ACHN (cell line): ENCODE measurements at places on chromosomes 16 and 17.
A peak's percentile ranks its signal among the peaks of the same experiment; 100 is the strongest.

DNA sequence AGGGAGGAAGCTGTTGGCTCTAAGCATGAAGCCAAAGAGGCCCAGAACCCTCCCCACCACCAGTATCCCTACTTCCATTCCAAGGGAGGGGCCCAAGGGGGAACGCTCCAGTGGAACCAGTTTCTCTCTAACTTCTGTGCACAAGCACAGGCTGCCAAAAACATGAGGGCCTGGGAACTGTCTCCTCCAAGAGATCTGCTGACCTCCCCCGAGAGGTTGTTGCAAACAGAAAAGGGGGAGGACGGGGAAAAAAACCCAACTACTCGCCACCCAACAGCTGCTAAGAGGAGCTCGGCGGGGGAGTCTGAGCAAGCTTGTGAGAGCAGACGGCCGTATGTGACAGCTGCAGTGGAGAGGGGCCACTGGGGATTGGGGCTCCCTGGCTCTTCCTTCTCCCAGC lies 15.7 kb upstream of the SLC35B1 start:
- no peak for DNase-seq

- no peak for DNase-seq
Measured at GRCh38 chr16:46844771-46845170, 13.8 kb upstream of the C16orf87 start.

DNA sequence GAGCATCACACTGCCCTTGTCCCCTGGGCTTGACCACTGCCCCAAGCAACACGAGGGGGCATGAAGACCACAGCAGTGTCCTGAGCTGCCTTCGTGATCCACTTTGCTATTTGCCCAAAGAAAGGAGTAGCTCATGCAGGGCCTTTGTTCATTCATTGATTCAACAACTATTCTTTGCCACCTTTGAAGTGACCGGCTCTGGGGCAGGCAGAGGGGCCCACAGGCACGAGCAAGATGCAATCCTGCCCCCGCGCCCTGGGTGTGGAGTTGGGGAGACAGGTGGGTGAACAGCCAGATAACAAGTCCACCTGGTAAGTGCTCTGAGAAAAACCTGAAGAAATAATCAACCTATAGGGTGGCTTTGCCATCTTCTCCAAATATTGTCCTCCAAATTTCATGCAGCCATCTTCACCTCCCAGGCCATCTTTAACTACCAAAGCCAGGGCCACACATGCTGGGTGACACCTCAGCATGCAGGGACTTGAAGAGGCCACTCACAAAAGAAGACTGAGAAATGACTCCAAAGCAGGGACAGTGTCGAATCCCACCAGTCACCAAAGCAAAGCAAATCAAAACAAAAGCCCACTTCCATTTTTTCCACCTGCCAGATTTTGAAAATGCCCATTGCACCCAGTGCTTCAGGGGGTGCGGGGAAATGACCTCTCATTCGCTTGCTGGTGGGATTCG lies 18.2 kb upstream of the RBFOX3 start:
- DNase-seq = no peak

DNA sequence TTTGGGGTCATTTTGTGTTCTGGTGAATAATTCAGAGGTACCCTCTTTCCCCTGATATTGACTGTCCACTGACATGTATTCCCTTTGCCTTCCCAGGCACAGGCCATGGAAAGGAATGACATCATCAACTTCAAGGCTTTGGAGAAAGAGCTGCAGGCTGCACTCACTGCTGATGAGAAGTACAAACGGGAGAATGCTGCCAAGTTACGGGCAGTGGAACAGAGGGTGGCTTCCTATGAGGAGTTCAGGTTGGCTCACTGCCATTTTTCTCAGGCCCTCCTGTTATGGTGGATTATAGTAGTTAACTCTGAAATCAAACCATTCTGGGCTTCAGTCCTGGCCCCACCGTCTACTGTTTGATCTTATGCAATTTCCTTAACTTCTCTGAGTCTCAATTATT lies 1.6 kb upstream of the EFTUD2 start:
- DNase-seq = peak; percentile 78

- peak; percentile 90 for DNase-seq
Measured at GRCh38 chr16:30996985-30997724, 12.1 kb downstream of the HSD3B7 start.

- DNase-seq = no peak
Measured at GRCh38 chr17:20207262-20207985, 198.3 kb downstream of the SPECC1 start.

GRCh38 chr17:45143767-45144198 lies 4.5 kb upstream of the HEXIM1 start:
- DNase-seq = no peak

GRCh38 chr17:81578038-81578441 lies 25.9 kb upstream of the FAAP100 start:
- DNase-seq = no peak

GRCh38 chr16:68037841-68038597 lies 14.9 kb downstream of the DUS2 start:
- DNase-seq = no peak

GRCh38 chr17:5115673-5116651 lies at the start of gene USP6:
Gene USP6 (plus strand): TSS chr17:5116032. CDS start chr17:5130368, 14,336 bp downstream.
- DNase-seq = no peak

- DNase-seq = no peak
Measured at GRCh38 chr17:48755356-48755755, 26.8 kb upstream of the HOXB13 start.

- DNase-seq = no peak
Measured at GRCh38 chr16:55534756-55535155, 25.9 kb downstream of the LPCAT2 start.

- no peak for DNase-seq
Measured at GRCh38 chr16:21116148-21116693, 34.4 kb downstream of the DNAH3 start.

- DNase-seq = no peak
Measured at GRCh38 chr17:3792481-3792880, 8.5 kb downstream of the ITGAE start.

- DNase-seq = no peak
Measured at GRCh38 chr17:72137161-72137560, 16.3 kb downstream of the SOX9 start.

DNA sequence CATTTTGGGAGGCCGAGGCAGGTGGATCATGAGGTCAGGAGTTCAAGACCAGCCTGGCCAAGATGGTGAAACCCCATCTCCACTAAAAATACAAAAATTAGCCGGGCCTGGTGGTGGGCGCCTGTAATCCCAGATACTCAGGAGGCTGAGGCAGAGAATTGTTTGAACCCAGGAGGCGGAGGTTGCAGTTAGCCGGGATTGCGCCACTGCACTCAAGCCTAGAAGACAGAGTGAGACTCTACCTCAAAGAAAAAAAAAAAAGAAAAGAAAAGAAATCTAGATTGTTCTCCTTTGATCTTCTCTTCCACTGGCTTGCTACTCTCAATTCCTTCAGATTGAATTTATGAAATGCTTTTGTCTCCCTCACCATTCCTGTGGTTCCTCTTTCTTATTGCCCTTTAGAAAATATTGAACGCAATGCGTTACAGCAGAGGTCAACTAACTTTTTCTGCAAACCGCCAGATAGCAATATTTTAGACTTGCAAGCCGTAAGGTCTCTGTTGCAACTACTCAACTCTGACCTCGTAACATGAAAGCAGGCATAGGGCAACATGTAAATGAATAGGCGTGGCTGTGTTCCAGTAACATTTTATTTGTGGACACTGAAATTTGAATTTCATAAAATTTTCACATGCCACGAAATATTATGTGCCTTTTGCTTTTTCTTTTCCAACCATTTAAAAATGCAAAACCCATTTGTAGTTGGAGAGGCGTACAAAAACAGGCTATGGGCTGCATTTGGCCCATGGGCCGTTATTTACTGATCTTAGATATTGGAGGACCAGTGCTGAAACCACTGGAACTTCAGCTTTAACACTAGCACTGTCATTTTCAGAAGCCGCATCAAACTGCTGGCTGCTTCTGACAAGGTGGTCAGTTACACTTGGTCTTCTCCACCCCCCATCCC lies 24.8 kb downstream of the PITPNC1 start:
- DNase-seq = no peak

GRCh38 chr17:45090711-45091110 lies 29.6 kb downstream of the NMT1 start:
- DNase-seq = no peak

DNA sequence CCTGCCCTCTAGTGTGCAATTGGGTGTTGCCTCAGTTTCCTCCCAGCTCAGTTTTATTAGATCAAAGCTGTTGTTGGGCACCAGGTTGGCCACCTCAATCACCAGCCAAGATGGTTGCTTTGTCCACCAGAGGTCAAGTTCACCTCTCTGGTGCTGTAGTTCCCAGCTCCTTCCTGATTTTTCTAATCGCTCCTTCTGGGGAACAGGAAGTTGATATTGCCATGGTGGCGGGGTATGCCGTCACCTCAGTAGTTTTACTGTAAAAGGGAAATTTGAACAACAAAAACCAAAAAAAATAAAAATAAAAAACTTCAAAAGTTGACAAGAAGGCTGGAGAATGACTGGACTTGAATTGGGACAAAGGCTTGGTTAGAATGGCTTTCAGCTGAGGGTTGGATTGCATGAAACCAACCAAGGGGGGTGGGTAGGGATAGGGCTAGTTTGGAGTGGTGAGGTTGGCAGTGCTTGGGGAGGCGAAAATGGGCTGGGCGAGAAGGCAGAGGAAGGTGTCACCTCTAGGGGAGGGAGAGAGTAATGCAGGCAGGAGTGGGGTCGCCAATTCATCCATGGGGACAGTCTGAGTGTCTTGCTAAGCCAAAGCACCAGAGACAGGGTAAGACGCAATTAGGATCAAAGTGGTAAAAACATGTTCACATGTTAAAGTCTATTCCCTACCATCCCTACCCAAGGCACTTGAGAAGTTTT lies 6.2 kb downstream of the EFNB3 start:
- no peak for DNase-seq

GRCh38 chr16:4384509-4384942 lies 12.9 kb downstream of the VASN start:
- DNase-seq = no peak

DNA sequence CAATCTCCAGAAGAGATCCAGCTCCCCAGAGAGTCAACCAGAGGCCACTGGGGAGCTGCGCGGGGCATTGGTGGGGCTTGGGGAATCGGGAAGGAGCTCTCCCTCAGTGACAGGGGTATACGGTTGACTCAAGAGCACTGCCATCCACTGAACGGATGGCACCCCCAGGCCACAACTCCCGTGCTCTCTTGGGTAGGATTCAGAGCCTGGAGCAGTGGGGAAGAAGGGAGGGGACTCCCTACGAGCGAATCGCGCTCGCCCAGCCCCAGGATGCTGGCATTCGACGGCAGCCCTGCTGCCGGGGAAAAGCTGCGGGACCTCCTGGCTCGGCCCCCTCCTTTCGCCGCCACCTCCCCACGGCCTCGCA lies 473 bp upstream of the TPPP3 start:
- no peak for DNase-seq

GRCh38 chr17:4701116-4701515 lies 2.8 kb downstream of the PELP1 start:
- DNase-seq = no peak

- DNase-seq = peak; percentile 57
Measured at GRCh38 chr17:3865176-3865575, 19.1 kb upstream of the NCBP3 start.

GRCh38 chr16:79334127-79334526 lies 266.4 kb downstream of the MAF start:
- peak; percentile 22 for DNase-seq

- no peak for DNase-seq
Measured at GRCh38 chr16:69193855-69194254, 6.9 kb downstream of the SNTB2 start.

DNA sequence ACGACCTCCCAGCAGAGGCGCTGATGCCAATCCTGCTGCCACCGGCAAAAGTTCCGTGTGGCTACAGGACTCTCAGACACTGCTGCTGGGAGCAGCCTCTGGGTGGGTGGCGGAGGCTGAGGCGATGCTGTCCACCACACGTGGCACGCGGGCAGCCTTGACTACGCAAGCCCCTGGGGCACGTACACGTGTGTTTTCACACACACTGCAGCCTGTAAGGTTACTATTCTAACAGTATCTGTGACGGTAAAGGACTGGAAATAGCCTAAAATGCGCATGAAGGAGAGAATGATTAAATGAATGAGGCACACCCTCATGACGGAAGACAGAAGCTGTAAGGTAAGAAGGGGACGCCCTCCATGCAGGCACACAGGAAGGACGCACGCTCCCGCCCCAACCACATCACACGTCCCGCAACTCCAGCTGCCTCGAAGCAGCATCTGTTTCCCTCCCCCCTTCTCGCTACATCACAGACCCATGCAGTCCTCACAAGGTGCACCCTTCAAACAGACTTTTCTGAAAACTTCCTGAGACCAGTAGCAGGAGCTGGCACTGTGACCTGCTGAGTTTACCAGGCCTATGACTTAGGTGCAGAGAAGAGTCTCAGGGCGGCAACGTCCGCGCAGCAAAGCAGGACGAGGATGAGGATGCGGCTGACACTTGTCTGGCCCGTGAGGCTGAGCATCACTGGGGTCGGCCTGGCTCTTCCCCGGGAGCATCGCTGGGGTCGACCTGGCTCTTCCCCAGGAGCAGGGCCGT lies 28.7 kb upstream of the FASN start:
- no peak for DNase-seq

DNA sequence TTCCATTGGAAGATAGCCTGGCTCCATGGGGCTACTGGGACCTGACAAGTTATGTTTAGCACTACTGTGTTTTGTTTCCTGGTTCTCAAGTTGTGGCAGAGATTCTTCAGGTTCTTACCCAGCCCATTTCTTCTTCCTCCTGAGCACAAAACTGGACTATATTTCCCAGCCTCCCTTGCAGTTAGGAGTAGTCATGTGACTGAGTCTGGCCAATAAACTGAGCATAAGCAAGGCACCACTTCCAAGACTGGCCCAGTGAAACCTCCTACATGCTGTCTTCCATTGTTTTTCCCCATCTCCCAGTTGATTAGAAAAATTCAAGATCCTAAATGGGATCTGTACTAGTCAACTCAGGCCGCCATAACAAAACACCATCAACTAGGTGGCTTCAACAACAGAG lies 28.2 kb upstream of the RBBP6 start:
- no peak for DNase-seq

DNA sequence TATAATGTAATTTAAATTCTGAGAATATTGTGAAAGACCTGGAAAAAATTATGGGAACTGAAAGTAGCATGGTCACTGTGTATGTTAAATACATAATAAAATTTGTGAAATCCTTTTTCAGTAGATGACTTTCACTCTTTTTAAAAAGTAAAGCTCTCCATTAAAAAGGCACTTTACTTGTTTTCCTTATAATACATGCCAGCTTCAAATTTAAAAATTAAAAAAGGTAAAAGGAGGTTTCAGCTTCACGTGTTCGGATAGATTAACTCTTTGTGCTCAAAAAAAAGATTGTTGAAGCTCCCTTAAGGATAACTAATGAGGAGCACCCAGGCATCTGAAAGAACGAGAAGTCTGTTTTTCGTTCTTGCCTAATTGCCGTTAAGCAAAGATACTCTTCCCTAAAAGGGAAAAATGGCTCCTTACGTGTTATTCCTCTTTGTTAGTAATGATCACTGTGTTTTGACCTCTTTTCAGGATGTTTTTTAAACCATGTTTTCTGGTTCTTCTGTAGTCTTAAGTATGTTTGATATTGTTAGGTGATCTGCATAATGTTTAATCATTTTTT lies 87.8 kb downstream of the TUBD1 start:
- DNase-seq = peak; percentile 58

- no peak for DNase-seq
Measured at GRCh38 chr17:21215935-21216334, 2.0 kb upstream of the TMEM11 start.
